ENCODE measurements at places on chromosomes 3 and 15.

- no peak for DNase-seq
Observed at GRCh38 chr3:72702390-72702789, 145.9 kb downstream of the SHQ1 start.

GRCh38 chr3:54085936-54086335 lies 36.4 kb upstream of the CACNA2D3 start:
- no peak for DNase-seq

- DNase-seq = no peak
Observed at GRCh38 chr3:107825556-107825955, 265.3 kb downstream of the CD47 start.

DNA sequence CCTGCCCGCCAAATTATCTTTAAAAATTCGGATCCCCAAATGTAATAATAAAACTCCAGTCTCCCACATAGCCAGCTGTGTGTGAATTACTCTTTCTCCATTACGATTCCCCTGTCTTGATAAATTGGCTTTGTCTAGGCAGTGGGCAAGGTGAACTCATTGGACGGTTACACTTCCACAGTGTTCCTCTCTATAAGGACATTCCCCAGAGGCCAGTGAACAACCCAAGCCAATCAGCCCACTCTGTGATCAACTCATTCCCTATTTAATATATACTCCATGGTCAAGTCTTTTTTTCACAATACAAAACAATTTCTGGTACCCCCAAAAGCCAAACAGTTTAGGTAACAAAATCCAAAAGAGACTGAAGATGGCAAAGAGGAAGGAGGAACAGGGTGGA lies 90.5 kb upstream of the DAZL start:
- no peak for DNase-seq

DNA sequence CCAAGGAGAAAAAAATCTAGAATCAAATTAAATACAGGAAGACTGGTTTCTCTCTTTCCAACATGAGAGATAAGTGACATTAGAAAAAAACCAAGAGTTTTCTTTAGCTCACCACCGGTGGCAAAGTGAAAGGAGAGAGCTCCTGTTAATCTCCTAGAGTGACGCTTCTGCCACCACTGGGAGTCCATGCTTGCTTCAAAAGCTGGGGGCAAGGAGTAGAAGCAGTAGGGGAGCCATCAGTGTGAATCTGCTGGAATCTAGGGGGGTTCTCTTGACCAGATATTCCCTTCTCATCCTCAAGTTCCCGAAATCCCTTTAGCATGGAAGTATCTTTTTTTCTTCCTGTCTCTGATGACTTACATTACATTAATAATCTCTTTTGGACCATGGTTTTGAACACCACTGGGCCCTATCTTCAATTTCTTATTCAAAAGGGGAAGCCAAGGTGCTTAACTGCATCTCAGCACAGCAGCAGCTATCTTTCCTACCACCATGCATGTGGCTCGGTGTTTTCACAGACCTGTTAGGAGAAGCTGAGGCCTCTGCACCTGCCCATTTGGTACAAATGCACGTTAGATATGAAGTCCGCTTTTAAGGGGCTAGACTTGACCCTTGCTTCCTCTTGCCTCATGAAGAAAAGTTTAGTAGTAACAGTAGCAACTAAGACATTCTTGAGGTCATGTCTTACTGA lies 6.6 kb upstream of the ICE2 start:
- no peak for DNase-seq

DNA sequence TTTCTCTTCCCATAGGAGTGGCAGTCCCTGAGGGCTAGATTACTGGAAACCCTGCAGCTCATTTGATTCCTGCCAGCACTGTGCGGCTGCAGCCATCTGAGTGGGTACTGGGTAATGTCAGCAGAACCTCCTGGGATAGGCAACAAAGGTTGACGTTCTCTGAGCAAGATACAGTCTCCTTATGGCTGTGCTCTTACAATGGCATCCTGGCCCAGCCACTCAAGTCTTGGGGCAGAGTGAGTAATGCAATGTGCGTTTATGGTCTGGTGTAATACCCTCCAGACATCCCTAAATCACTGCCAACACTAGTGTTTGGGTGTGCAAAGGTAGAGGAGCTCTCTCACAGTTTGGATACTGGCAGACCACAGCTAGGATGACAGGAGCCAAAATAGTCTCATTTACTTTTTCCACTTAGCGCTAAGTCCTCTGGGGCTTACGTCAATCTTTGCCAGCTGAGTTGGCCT lies 775.8 kb downstream of the ZNF385D start:
- no peak for DNase-seq

DNA sequence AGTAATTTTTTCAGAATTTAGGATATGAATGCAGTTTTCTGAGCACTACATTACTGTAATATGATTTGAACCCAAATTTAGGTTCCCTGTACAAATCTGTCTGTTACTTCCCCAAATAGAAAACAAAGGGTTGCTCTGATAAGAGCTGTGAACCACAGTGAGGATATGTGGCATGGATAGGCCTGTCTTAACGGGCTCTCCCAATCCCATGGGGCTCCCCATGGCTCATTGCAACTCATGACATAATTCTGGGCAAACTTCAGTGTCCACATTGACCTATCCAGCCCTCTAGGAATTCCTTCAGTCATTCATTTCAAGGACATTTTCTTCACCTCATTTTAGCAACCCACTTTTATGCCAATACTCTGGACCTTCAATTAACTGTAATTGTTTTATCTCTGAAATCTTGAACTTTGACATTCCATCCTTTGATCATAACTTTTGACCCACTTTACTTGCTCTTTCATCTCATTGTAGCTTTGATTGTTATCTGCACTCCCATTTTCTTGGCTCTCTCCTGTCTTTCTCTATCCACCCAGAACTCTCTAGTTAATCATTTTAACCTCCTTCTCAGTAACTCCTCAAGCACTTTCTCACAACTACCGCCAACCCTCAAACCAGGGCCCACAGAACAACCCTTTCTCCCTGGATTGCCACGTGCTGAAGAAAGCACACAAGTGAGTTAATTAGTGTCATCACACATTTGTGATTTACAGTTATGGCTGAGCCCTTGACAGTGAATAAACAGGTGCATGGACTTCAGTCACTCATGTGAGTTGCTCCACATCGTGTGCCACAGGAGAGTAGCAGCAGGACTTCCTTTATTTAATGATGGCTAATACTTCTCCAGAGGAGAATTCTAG lies 94.9 kb upstream of the AADACL2 start:
- DNase-seq = no peak

GRCh38 chr3:144963810-144964209 lies 992.2 kb downstream of the DIPK2A start:
- DNase-seq = no peak

GRCh38 chr15:58952751-58953150 lies 19.3 kb upstream of the SLTM start:
- DNase-seq = no peak

GRCh38 chr15:62912808-62913207 lies 129.7 kb upstream of the TPM1 start:
- DNase-seq = no peak

DNA sequence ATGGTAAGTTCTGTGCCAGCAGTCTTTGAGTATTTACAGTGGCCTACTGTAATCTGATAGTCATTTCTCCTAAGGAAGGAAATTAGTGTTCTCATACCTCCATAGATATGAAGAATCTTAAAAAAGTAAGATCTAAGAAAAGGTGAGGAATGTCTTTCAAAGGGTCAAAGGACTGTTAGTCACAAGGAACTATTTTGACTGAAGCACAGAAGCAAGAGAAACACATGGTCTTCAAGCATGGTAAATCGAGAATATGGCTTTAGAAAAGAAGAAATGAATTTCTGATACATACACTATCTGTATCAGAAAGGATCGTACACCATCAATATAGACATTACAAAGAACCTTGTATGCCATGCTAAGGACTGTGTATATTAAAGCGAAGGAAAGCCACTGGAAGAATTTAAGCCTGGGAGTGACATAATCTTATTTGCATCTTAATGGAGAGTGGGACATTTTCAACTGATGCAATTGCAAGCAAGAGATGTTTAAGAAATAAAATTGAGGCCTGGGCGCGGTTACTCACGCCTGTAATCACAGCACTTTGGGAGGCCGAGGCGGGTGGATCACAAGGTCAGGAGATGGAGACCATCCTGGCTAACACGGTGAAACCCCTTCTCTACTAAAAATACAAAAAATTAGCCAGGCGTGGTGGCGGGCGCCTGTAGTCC lies 5.5 kb upstream of the ACAP2 start:
- no peak for DNase-seq

GRCh38 chr3:43540624-43541023 lies 81.2 kb downstream of the ANO10 start:
- DNase-seq = no peak

GRCh38 chr3:42276141-42277132 lies 10.5 kb upstream of the CCK start:
- DNase-seq = no peak

GRCh38 chr15:48708641-48709040 lies 63.1 kb upstream of the FBN1 start:
- DNase-seq = no peak

GRCh38 chr3:54225841-54226528 lies 103.6 kb downstream of the CACNA2D3 start:
- DNase-seq = no peak

- DNase-seq = no peak
Observed at GRCh38 chr3:113153499-113154107, 57.8 kb upstream of the BOC start.

- no peak for DNase-seq
Observed at GRCh38 chr3:42229942-42230688, 35.9 kb downstream of the CCK start.

DNA sequence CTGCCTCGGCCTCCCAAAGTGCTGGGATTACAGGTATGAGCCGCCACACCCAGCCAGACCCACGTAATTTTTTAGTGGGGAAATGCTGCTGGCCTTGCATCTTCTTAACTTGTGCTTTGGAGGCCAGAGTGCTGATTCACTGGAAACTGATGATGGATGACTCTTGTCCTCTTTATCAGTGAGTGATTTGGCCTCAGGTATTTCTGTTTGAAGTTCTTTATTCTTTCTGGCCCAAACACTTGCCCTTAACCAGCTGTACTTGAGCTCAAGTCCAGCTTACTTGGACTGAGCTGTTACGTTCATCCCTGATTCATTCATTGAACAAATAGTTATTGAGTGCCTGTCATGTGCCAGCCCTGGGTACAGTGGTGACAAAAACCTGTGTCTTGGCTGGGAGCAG lies 4.2 kb downstream of the PTPN23 start:
- DNase-seq = no peak

DNA sequence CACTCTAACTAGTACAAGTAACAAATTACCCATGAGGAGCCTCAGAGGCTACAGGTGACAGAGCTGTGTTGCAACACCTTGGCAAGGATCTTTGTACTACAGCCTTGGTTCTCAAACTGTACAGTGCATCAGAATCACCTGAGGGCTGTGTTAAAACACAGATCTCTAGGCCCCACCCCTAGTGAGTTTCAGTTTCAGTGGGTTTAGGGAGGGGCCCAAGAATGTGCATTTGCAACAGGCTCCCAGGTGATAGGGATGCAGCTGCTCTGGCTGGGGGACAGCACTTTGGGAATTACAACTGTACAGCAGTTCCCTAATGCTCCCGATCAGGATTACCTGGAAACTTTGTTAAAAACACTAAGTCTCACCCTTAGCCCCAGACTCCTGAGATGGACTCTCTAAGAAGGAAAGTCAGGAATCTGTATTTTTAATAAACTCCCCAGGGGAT lies 66.1 kb upstream of the NR2F2 start:
- DNase-seq = no peak

GRCh38 chr15:29420188-29420587 lies 150.6 kb upstream of the NSMCE3 start:
- no peak for DNase-seq

DNA sequence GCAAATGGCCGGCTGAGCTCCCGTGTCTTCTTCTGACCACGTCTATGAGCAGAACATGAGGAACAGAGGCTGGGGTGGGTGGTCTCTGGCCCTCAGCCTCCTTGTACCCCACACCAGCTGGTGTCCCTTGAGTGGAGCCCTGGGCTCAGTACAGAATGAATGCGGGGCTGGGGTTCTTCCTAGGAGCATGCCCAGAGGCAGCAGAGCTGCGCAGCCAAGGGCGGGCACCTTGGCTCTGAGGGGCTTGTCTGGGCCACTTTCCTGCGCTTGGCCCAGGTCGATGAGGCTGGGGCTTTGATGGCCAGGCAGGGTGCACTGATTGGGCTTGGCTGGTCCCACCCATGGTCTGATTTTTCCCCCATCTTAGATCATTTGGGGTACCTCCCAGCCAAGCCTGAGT lies 6.4 kb downstream of the SCN5A start:
- DNase-seq = no peak

GRCh38 chr3:100602506-100603444 lies 6.6 kb upstream of the ADGRG7 start:
- no peak for DNase-seq

- no peak for DNase-seq
Observed at GRCh38 chr3:71103430-71103921, 480.1 kb downstream of the FOXP1 start.

DNA sequence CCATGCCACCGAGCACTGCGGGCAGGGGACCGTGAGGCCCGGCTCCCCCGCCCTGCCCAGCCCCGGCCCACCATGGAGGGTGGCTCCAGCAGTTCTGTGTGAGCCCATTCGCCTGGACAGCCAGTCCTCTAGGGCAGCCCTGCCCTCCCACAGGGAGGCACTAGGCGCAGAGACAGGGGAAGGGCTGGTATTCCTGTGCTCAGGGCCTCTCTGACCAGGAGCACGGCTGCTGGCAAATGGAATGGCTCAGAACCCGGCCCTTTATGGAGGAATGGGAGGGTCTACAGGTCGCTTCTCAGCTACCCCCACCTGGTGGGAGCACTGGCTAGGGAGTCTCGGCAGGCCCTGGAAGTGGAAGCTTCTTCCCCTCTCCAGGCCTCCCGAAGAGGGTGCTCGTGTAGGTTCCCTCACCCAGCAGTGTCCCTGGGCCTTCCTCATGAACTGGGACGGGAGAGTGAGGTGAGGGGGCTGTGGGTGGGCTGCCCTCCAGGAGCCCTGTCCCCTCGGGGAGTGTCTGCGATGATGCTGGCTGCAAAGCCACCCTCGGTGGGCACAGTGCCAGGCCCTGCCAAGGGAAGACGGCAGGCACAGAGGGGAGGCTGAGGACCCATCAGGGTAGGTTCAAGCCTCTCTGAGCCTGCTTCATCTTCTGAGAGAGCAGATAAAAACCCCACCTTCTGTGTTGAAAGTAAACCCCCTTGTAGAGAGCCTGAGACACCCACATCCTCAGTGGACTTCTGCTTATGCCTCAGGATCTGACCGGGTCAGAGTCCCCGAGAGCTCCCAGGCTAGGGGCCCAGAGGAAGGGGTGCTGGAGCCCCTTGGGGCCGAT lies 1.5 kb downstream of the MELTF start:
- DNase-seq = no peak

- DNase-seq = no peak
Observed at GRCh38 chr15:79615754-79616153, 183.6 kb downstream of the MINAR1 start.

- DNase-seq = no peak
Observed at GRCh38 chr15:62901909-62902546, 140.5 kb upstream of the TPM1 start.

- no peak for DNase-seq
Observed at GRCh38 chr3:124202754-124203153, 210.8 kb upstream of the ROPN1 start.

Measured in activated T-helper 1 cell treated with anti-CD3 and anti-CD28 coated beads, Interleukin-2, amount 50 U/mL, for 16 hours (primary cell).